ENCODE measurements at places on chromosomes 7 and 10.

DNA sequence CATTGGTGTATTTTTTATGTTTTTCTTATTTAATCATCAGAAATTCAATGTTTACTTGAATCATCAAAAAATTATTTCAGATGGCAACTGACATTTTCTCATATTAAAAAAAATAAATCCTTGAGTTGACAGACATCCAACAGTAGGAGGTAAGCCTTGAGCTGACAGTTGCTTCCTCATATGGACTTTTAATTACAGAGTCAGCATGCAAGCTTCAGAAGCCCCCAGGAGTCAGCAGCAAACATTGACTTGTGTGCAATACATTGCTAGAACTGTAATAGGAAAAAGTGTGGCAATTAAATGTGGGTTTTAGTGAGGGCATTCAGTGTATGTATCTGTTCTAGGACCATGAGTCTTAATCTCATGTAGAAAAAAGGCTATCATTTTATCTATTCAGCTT lies 62.4 kb upstream of the TAS2R16 start:
- no peak for DNase-seq

DNA sequence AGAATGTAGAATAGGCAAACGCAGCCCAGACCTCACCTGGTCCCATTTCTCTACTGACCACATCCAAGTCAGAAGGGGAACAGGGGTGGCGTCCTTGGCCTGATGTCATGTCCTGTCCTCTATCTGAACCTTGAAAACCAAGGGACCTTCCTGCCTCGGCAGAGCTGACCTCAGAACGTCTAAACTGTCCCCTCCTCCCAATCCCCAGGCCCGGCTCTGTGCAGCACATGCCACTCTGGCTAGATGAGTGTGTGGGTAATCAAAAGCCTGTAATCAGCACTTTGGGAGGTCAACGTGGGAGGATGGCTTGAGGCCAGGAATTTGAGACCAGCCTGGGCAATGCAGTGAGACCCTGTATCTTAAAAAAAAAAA lies 46.5 kb upstream of the ZNF479 start:
- DNase-seq = no peak

DNA sequence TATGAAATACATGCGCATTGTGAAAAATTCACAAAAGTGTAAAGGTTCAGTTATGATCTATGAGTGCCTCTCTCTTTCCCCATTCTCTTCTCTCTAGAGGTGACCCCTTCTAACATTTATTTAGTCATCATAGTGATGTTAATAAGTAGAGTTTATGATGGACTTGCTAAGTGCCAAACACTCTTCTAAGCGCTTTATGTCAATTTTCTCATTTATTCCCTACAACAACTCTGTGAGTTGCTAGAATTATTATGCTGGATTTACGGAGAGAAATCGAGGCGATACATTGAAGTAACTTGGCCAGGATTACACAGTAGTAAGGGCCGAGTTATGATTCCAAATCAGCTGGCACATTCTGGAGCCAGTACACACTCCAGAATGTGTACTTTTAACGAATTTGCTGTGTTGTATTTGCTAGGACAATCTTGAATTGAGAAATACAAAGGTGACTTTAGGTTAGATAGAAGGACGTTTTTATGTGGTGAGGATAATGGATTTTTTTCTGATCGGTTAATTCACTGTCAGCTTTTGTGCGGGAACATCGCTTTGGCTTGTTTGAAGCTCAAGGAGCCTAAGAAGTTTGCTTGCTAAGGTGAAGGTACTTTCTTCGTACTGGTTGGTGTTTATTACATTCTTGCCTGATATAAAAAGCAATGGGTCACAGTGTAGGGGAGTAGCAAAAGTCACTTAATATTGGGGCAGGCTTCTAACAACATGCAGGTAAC lies 1.4 kb downstream of the ATRNL1 start:
- no peak for DNase-seq

DNA sequence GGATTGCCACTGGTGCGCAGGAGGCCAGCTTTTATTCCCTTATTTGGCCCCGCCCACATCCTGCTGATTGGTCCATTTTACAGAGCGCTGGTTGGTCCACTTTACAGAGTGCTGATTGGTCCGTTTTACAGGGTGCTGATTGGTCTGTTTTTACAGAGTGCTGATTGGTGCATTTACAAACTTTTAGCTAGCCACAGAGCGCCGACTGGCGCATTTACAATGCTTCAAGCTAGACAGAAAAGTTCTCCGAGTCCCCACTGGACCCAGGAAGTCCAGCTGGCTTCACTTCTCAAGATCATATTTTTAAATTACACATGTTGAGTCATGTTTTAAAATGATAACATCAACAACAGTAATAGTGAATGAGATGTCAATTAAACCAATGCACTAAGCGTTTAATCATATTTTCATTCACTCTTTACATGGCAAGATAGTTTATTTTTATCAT lies 128.3 kb downstream of the CUBN start:
- DNase-seq = no peak

- DNase-seq = no peak
These were observed 19.0 kb downstream of the EBF3 start for GRCh38 chr10:129945064-129945463.

All from iPS DF 19.7 (cell line).